Osteocyte (in vitro differentiated cells): ENCODE measurements at places on chromosomes 6 and 20. TPM values are rescaled to one million over a fixed set of nuclear protein-coding genes. Genes with fewer than 3 reads are reported as not detected.

NKX2-2 gene
- total RNA-seq = not detected in 2 replicates

HTR1E gene
- not detected in 2 replicates for total RNA-seq

ZFP64 gene
- 18.5 and 21.0 TPM in 2 replicates for total RNA-seq

LINC00237 gene
- total RNA-seq = not detected in 2 replicates

DNA sequence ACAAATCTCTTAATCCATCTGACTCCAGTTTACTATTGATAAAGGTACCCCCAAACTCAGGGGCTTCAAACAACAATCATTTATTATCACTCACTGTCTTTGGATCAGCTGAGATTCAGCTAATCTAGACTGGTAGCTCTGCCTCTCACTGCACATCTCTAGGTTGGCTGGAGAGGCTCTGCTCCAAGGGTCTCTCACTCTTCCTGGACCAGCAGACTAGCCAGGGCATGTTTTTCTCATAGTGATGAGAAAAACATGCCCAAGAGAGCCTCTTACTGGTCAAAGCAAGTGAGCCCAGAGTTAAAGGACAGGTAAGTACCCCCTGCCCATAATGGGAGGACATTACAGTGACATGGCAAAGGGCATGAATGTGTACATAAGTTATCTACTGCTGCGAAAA lies 115.1 kb upstream of the BEND3 start:
- H3K4me1 ChIP-seq = peaks cover 5% of the 10 kb centered on the region
- no peak for DNase-seq
- no peak overlapping the region for H3K27ac ChIP-seq
- H3K4me3 ChIP-seq = no peak overlapping the region
- peaks cover under 1% of the 10 kb centered on the region for H3K36me3 ChIP-seq
